SJSA1 (cell line): ENCODE measurements at places on chromosomes 7 and 10. TPM values are rescaled to one million over a fixed set of nuclear protein-coding genes. Genes with fewer than 3 reads are reported as not detected.

- no peaks in the 10 kb centered on the region for H3K27me3 ChIP-seq
- H3K4me1 ChIP-seq: peaks cover 4% of the 10 kb centered on the region; the same call in 1 of the 2 replicates
- H3K36me3 ChIP-seq: no peaks in the 10 kb centered on the region
- DNase-seq: no peak
- H3K4me3 ChIP-seq: no peak overlapping the region
Measured at GRCh38 chr10:110276603-110277002, 28.1 kb downstream of the SMNDC1 start.

The WDFY4 gene
- total RNA-seq: 0.16 TPM in 1 of 2 replicates, not detected in the other

The SPDYE1 gene
- not detected in 2 replicates for total RNA-seq

DNA sequence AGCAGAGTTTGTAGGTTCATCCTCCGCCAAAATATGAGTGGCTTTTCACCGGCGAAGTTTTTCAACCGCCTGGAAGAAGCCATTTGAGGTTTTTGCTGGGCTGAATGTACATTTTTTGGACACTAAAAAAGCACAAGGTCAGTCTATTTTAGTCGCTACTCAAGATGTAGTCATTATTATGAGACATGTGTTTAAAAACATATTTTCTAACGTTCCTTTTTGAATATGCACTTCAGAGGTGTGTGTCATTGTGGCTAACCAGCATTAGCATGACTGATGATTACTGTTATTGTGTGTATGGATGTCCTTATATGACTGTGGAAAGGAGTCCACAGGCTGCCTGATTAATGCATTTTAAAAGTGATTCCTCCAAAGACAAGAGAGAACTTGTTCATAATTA is 605.4 kb downstream of the INHBA start:
- H3K4me1 ChIP-seq: peaks cover 33% of the 10 kb centered on the region
- no peaks in the 10 kb centered on the region for H3K36me3 ChIP-seq
- no peak overlapping the region for H3K4me3 ChIP-seq
- H3K27me3 ChIP-seq: no peaks in the 10 kb centered on the region

The DUSP5 gene
- 12.9 and 18.9 TPM in 2 replicates for total RNA-seq

The SPACDR gene
- total RNA-seq: 0.66 TPM in 1 of 2 replicates, not detected in the other

The NKX6-2 gene
- not detected in 2 replicates for total RNA-seq

GRCh38 chr7:1247527-1248041 is 14.9 kb downstream of the UNCX start:
- no peak overlapping the region for H3K27ac ChIP-seq
- no peaks in the 10 kb centered on the region for H3K36me3 ChIP-seq
- DNase-seq: no peak
- peaks cover 92% of the 10 kb centered on the region for H3K27me3 ChIP-seq
- no peaks in the 10 kb centered on the region for H3K4me1 ChIP-seq

The UCN3 gene
- not detected in 2 replicates for total RNA-seq

DNA sequence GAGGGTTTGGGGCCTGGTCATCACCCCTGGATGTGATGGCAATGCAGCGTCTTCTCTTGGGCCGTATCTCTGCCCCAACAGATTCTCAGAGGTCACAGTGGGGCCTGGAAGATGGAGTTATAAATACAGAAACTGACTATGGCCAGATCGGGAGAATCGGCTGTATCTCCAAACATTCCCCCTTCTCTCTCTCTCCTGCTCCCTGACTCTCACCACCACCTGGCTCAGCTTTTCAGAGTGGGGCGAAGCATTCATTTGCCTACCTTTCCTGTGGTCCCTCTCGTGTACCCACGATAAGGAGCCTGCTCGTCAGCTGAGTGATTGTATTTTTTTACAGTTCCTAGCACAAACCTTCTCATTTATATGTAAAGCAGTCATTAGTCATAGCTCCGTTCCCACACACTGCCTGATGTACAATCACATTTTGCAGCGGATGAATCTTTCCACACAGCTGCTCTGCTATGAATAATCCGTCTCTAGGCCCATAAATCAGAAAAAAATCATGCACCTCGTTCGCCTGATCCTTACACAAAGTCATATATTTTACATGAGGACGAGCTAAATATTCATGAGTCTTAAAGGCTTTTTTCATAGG is 23.2 kb upstream of the BTRC start:
- H3K27ac ChIP-seq: no peak overlapping the region
- H3K4me1 ChIP-seq: no peaks in the 10 kb centered on the region
- H3K36me3 ChIP-seq: no peaks in the 10 kb centered on the region
- H3K4me3 ChIP-seq: no peak overlapping the region
- DNase-seq: no peak

GRCh38 chr7:107641676-107642075 is 19.0 kb upstream of the SLC26A4 start:
- no peak for DNase-seq
- peaks cover 6% of the 10 kb centered on the region; the same call in 1 of the 2 replicates for H3K4me1 ChIP-seq
- no peaks in the 10 kb centered on the region for H3K27me3 ChIP-seq
- no peak overlapping the region for H3K27ac ChIP-seq

DNA sequence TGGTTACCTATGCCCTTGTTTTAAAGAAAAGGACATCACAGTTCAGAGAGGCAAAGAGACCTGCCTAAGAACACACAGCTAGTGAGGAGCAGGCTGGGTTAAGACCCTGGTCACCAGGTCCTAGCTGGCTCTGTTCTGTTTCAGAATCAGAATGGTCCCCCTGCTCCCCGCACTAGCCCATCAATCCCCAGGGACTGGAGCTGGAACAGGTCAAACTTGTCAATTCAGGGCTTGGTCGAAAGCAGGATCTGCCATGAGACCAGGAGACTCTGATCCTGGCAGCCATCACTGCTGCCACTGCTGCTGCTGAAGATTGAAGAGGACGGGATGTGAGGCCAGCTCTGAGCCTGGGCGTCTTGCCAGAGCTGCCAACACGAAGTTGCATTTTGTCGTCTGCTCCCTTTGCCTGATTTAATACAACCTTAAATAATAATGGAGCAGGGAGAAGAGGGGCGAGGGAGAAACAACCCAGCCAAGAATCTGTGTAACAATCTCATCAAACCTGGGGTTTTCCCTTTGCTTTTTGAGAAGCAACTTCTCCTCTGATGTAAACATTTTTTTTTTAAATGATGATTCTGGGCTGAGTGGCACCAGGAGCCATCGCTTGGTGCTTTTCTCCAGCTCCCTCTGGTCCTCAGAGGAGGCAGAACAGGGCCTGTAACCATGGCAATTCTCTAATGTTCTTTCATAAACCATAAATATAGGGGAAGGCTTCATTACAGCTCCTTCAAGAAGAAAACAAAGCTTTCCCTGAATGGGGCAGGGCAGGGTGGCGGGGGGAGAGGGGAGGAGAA is 119.0 kb upstream of the SORCS3 start:
- no peak for DNase-seq
- H3K27ac ChIP-seq: no peak overlapping the region
- no peaks in the 10 kb centered on the region for H3K27me3 ChIP-seq
- no peaks in the 10 kb centered on the region for H3K4me1 ChIP-seq
- H3K36me3 ChIP-seq: no peaks in the 10 kb centered on the region

GRCh38 chr10:80416479-80417098 is 8.2 kb downstream of the PRXL2A start:
- peaks cover 12% of the 10 kb centered on the region for H3K36me3 ChIP-seq
- no peak overlapping the region for H3K27ac ChIP-seq
- H3K27me3 ChIP-seq: no peaks in the 10 kb centered on the region
- H3K4me1 ChIP-seq: peaks cover 48% of the 10 kb centered on the region
- no peak overlapping the region for H3K4me3 ChIP-seq

- no peaks in the 10 kb centered on the region for H3K36me3 ChIP-seq
- no peaks in the 10 kb centered on the region for H3K4me1 ChIP-seq
- H3K27me3 ChIP-seq: 0 out of 2 replicates have a peak, but pooled peaks cover 3% of the 10 kb centered on the region
- no peak overlapping the region for H3K4me3 ChIP-seq
- no peak for DNase-seq
Measured at GRCh38 chr10:88805361-88805760, 2.8 kb downstream of the LIPM start.

DNA sequence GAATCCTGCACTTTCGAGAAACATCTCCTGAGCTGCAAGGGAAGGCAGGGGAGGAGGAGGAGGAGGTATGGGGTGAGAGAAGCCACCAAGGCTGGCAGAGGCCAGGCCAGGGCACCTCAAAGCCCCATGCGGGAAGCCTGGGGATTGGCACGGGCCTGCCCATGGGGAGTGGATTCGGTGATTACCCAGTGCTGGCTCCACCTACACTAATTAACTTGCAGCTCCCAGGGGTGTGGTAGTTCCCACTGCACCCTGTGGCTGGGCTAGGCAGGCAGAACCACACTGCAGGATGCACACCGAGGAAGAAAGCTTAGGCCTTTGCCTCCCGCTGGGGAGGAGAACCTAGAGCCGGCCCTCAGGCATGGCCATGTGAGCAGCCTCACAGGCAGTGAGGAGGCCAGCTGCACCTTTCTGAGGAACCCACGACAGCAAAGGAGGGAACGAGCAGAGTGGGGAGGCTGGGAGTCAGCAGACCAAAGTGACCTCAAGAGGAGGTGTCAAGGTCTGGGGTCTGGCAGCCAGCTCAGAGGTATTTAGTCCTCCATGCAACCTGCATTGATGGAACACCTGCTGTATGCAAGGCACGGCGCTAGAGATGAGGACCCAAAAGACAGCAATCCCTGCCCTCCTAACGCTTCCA is 27.2 kb downstream of the GRID1 start:
- no peaks in the 10 kb centered on the region for H3K27me3 ChIP-seq
- DNase-seq: no peak
- no peak overlapping the region for H3K4me3 ChIP-seq
- H3K4me1 ChIP-seq: no peaks in the 10 kb centered on the region
- H3K36me3 ChIP-seq: no peaks in the 10 kb centered on the region
- no peak overlapping the region for H3K27ac ChIP-seq

DNA sequence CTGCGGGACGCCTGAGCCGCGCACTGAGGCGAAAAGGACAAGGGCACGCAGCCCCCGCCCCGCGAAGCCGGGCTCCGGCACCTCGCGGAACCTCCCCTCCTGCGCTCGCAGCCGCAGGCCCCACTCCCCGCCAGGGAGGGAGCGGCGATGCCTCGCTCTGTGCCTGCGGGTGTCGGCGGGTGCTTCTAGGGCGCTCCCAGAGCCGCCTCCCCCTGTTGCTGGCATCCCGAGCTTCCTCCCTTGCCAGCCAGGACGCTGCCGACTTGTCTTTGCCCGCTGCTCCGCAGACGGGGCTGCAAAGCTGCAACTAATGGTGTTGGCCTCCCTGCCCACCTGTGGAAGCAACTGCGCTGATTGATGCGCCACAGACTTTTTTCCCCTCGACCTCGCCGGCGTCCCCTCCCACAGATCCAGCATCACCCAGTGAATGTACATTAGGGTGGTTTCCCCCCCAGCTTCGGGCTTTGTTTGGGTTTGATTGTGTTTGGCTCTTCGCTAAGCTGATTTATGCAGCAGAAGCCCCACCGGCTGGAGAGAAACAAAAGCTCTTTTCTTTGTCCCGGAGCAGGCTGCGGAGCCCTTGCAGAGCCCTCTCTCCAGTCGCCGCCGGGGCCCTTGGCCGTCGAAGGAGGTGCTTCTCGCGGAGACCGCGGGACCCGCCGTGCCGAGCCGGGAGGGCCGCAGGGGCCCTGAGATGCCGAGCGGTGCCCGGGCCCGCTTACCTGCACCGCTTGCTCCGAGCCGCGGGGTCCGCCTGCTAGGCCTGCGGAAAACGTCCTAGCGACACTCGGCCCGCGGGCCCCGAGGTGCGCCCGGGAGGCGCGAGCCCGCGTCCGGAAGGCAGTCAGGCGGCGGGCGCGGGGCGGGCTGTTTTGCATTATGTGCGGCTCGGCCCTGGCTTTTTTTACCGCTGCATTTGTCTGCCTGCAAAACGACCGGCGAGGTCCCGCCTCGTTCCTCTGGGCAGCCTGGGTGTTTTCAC is 519 bp downstream of the ITGB8 start:
- H3K27me3 ChIP-seq: no peaks in the 10 kb centered on the region
- peak overlapping the region; percentile 52 for H3K4me3 ChIP-seq
- DNase-seq: peak; percentile 48
- H3K27ac ChIP-seq: peak overlapping the region; percentile 85

- DNase-seq: no peak
- no peaks in the 10 kb centered on the region for H3K4me1 ChIP-seq
- no peaks in the 10 kb centered on the region for H3K36me3 ChIP-seq
Measured at GRCh38 chr7:71615017-71615416, 483.1 kb downstream of the GALNT17 start.

- peaks cover 21% of the 10 kb centered on the region for H3K4me1 ChIP-seq
- no peak overlapping the region for H3K4me3 ChIP-seq
- H3K27ac ChIP-seq: no peak overlapping the region
- H3K27me3 ChIP-seq: no peaks in the 10 kb centered on the region
- no peak for DNase-seq
Measured at GRCh38 chr7:116492654-116493109, 6.9 kb upstream of the CAV2 start.

- peaks cover 13% of the 10 kb centered on the region for H3K4me1 ChIP-seq
- no peaks in the 10 kb centered on the region; the same call in 1 of the 2 replicates for H3K36me3 ChIP-seq
- no peak for DNase-seq
- H3K27ac ChIP-seq: no peak overlapping the region
Measured at GRCh38 chr7:39615350-39615975, 7.9 kb upstream of the RALA start.

- no peak for DNase-seq
- H3K27me3 ChIP-seq: peaks cover 16% of the 10 kb centered on the region; the same call in 1 of the 2 replicates
- no peaks in the 10 kb centered on the region for H3K4me1 ChIP-seq
- no peak overlapping the region for H3K27ac ChIP-seq
- no peak overlapping the region for H3K4me3 ChIP-seq
- H3K36me3 ChIP-seq: no peaks in the 10 kb centered on the region
Measured at GRCh38 chr10:120701381-120701780, 149.8 kb upstream of the WDR11 start.

The TMEM270 gene
- total RNA-seq: not detected in 2 replicates

The PNLIPRP3 gene
- not detected in 2 replicates for total RNA-seq

The LIPA gene
- total RNA-seq: 38.1 and 55.8 TPM in 2 replicates

The PNLIPRP2 gene
- total RNA-seq: not detected in 2 replicates

The ANKRD22 gene
- total RNA-seq: not detected in 2 replicates

GRCh38 chr7:84524714-84525694 is 330.4 kb upstream of the SEMA3A start:
- H3K27me3 ChIP-seq: no peaks in the 10 kb centered on the region
- no peak overlapping the region for H3K4me3 ChIP-seq
- no peak for DNase-seq
- peaks cover 26% of the 10 kb centered on the region for H3K4me1 ChIP-seq
- H3K27ac ChIP-seq: peak overlapping the region; percentile 57

The GRID2IP gene
- total RNA-seq: not detected in 2 replicates

The HOXA10 gene
- 8.6 and 15.5 TPM in 2 replicates for total RNA-seq

The CHST3 gene
- total RNA-seq: 15.8 and 27.4 TPM in 2 replicates

GRCh38 chr7:130491841-130492522 is at the start of gene MEST:
Gene MEST (plus strand): TSS chr7:130492085. CDS start chr7:130492314, 229 bp downstream.
- H3K36me3 ChIP-seq: no peaks in the 10 kb centered on the region
- peak within 1 kb of the TSS; percentile 58 for H3K4me3 ChIP-seq
- peaks cover 31% of the 10 kb centered on the region for H3K4me1 ChIP-seq
- no peaks in the 10 kb centered on the region for H3K27me3 ChIP-seq
- DNase-seq: no peak

DNA sequence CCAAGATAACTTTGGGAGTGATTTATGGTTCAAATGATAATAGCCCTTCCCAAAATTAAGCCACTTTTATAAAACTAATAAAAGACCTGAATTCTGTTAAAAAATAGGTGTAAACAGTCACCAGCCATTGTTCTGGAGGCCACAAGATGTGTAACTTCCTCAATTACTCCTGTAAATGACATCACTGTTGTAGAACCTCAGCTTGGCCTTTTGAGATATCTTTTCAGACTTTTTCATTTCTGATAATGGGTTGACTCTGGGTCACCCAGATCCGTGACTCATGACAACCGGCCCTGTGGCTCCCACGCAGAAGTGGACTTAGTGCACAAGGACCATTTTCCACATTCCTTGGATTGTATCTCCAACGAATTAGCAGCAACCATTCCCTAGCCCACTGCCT is 106.6 kb downstream of the DKK1 start:
- H3K4me1 ChIP-seq: no peaks in the 10 kb centered on the region
- no peak for DNase-seq
- no peaks in the 10 kb centered on the region for H3K36me3 ChIP-seq
- no peak overlapping the region for H3K27ac ChIP-seq

- no peaks in the 10 kb centered on the region for H3K4me1 ChIP-seq
- peaks cover 3% of the 10 kb centered on the region for H3K36me3 ChIP-seq
- H3K4me3 ChIP-seq: no peak overlapping the region
- H3K27me3 ChIP-seq: no peaks in the 10 kb centered on the region
- H3K27ac ChIP-seq: no peak overlapping the region
- DNase-seq: no peak
Measured at GRCh38 chr10:895324-895723, 36.2 kb downstream of the LARP4B start.

The RARRES2 gene
- not detected in 2 replicates for total RNA-seq
